Activated CD4-positive, alpha-beta T cell treated with anti-CD3 and anti-CD28 coated beads for 1 hour (primary cell): ENCODE measurements at places on chromosomes 12 and 14.
A peak's percentile ranks its signal among the peaks of the same experiment; 100 is the strongest.

- no peak for DNase-seq
Observed at GRCh38 chr14:68318828-68319227, 474.0 kb downstream of the ZFP36L1 start.

DNA sequence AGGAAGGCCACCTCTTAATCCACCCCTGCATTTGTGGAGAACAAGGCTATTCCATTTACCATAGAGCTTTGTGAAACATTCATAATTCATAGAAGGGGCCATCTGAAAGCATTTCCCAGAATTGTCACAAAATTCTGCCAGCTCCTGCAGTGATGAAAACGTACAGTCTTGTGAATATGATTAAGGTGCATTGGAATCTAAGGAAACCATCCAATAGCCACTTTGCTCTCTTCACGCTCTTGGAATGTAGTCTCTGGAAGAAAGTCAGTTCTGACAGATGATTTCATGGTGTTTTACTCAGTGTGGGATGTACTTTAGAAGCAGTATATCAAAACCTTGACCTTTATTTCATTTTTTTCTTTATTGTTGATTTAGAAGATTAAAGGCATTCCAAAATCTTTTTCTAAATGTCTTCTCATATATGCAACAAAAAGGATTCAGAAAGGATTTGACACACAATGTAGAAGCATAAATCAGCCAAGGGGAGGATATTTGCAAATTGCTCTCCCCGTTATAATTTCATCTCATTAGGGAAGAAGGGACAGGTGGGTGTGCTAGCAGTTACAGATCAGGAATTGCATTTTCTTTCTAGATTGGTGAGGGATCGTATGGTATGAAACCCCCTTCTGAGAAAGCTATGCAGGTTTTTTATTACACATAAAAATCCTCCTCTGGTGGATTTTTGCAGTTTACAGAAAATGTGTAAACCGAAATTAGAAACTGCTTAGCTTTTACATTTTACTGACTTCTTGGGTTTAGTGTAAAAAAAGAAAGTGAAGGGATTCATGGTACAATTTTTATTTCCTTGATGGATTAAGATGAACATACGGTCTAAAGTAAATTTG lies 390.2 kb downstream of the LRIG3 start:
- DNase-seq: no peak

- no peak for DNase-seq
Observed at GRCh38 chr14:73269729-73270531, 32.6 kb downstream of the PAPLN start.

DNA sequence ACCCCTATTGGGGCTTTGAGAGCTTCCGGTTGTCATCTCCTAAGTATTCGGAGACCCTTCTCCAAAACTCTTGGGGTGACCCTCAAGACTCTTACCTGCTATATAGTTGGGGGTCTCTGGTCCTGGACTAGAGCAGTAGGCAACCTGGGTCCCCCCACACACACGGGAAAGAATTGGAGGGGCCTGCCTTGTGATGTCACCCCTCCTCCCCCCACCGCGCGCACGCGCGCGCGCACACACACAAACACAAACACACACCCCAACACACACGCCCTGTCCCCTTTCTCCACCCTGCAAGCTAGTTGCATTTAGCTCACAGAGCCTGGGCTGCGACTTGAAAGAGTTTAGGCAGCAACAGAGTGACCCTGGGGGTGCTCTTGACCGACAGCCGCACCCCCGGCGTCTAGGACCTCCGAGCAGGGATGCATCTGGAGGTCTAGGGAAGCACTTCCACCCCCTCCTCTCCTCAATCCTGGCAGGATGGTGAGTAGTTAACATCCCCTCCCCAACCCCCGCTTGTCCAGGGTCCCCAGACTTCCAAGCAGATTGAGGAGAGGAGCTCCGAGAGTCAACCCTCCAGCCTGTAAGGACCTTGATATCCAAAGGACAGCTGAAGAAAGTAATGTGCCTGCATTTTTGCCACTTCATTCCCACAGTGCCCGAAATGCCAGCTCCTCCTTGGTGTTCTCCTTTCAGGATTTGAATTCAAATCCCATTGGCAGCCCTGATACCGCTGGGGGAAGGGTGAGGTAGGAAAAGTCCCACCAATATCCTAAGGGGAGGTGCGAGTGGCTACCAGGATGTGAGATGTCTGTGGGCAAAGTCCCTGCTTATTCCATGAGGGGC lies 1.4 kb upstream of the DNAJC14 start:
- DNase-seq: peak; percentile 38

- no peak for DNase-seq
Observed at GRCh38 chr12:100717733-100718067, 76.9 kb upstream of the ANO4 start.

DNA sequence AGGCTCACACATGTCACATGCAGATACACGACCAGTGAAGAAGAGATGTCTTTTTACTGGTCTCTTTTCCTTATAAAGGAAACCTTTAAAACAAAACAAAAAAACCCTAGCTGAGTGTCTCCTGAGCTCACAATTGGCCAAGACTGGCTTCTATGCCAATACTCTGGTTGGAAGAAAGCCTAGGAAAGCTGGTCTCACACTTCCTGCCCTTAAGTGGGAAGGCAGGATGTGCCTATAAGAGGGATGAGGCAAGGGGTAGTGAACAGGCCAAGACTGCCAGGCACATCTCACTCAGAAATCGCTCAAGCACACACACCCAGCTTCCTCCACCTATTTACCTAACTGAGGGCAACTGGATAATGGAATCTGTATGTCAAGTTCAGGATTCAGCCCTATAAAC lies 50.0 kb downstream of the SOCS2 start:
- DNase-seq: no peak

GRCh38 chr12:18224745-18225144 lies 36.6 kb upstream of the PIK3C2G start:
- no peak for DNase-seq

DNA sequence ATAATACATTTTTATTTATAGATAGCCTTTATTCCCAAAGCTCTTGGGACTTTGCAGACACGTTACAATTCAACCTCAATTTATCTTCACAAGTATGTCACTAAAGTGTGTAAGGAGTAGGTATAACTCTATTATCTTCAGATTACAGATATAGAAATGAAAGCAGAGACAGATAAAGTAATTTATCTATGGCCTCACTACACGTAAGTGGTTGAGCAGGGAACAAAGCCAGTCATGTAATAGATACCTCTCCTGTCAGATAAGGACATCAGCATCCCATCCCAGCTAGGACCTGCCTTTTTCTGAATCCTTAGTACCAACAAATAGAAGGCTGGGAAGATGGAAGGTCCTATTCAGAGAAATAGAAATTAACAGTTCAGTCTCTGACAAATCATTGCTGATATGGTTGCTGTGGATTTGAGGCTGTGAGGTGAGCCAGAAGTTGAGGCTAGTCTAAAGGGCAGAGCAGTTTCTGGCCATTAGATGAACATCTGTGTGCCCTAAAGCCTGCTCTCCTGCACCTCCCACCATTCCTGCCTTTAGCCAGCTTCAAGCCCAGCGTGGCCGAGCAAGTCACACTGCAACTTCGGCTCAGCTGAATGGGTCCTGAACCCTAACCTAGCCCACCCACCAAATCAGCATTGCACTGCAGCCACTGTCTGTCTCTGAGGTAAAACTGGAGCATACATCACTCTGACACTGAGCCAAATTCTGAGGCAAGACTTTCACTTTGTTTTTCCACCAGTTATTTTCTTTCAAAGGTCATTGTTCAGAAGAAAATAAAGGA lies 71.1 kb upstream of the PLEKHA5 start:
- DNase-seq: no peak

DNA sequence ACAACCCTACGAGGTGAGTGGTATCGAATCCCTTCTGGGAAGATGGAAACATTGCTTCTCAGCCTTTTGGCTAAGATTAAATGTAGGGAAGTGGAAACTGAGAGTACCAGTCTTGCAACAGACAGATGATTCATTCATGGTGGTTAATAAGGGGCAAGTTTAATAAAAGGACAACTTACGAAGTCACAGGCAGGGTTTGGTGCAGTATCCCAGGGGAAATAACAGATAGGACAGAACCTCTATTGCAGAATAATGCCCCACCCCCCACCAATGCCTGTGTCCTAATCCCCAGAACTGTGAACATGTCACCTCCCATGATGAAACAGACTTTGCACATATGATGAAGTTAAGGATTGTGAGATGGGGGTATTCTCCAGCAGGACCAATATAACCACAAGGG lies 212.5 kb downstream of the TBX5 start:
- DNase-seq: no peak

- no peak for DNase-seq
Observed at GRCh38 chr12:46874642-46875041, 48.8 kb upstream of the SLC38A4 start.

- DNase-seq: no peak
Observed at GRCh38 chr12:114682785-114683708, 928 bp downstream of the TBX3 start.

- DNase-seq: no peak
Observed at GRCh38 chr12:109753959-109754358, 40.3 kb downstream of the FAM222A start.

GRCh38 chr14:77601846-77602619 lies 14.4 kb downstream of the SPTLC2 start:
- no peak for DNase-seq

DNA sequence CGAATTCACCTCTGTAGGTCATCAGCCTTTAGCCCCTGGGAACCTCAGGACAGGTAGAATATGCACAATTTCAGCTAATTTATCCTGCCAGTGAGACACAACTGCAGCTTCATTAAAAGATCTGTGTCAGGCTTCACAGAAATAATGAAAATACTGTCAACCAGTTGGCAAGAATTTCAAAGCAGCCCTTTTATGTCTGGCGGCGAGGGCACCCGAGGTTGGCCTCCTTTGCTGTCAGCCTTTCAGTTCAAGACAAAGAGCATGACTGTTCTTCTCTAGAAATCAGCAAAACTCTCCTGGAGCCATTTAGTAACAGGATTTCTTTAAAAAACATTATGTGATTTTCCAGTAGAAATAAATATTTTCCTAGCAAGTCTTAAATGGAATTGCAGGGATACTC lies 75.9 kb downstream of the BBS10 start:
- DNase-seq: no peak

DNA sequence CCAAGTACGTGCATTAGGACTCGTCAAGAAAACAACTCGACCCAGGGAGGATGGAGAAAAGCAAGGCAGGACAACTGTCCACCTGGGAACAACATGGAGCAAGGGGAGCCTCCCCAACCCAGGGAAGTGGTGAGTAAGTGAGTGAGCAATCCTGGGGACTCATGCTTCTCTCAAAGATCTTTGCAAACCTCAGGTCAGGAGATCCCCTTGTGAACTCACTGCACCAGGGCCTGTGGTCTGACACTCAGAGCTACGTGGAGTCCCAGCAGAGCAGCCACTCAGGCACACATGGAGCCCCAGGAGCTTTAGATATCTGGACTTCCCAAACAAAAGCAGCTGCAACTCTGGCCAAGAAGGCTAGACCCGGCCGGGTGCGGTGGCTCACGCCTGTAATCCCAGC lies 12.2 kb upstream of the OR5AU1 start:
- DNase-seq: no peak

- DNase-seq: no peak
Observed at GRCh38 chr14:75989134-75989533, 3.6 kb downstream of the IFT43 start.

GRCh38 chr14:87321548-87321947 lies 671.4 kb downstream of the GALC start:
- DNase-seq: no peak

- no peak for DNase-seq
Observed at GRCh38 chr14:62003701-62004100, 241.5 kb downstream of the SNAPC1 start.

- no peak for DNase-seq
Observed at GRCh38 chr14:101243587-101244338, 317.5 kb upstream of the DIO3 start.

DNA sequence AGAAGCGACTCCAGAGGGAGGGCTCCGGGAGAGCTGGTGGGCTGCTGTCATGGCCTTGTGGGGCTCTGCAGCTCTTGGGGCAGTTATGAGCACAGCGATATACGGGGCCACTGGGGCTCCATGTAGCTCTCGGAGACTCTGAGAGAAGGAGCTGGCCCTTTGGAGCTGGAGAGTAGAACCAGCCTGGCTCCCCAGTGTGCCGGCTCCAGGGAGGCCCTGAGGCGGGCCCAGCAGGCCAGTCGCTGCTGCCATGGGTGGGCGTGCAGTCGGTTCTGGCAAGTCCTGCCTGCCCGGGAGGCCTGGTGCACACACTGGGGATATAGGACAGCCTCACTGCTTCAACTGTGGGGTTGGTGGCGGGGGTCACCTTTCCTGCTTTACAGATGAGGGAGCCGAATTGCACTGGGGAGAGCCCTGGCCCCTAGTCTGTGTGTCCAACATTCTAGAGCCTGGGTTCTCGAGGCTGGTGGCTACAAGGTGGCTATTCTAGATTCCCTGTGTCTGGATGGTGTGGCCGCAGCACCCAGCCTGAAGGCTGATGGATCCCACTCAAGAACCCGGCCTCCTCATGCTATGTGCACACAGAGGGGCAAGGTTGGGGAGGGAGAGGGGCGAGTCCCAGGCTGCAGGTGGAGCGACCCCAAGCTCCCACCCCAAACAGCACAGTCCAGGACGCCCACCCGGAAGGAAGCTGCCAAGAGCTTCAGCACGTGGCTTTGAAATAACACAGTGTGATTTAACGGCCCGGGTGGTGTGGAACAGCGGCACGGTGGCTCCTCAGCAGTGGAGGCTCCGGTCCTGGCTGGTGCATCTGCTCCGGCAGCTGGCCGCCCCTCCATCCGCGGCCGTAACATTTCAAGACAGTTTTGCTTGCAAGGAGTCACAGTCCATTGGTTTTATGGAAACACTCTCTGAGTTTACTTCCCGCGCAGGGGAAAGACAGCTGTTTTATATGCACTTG lies 188.3 kb upstream of the C14orf180 start:
- no peak for DNase-seq

GRCh38 chr14:56324856-56325699 lies 206.9 kb downstream of the PELI2 start:
- DNase-seq: no peak

DNA sequence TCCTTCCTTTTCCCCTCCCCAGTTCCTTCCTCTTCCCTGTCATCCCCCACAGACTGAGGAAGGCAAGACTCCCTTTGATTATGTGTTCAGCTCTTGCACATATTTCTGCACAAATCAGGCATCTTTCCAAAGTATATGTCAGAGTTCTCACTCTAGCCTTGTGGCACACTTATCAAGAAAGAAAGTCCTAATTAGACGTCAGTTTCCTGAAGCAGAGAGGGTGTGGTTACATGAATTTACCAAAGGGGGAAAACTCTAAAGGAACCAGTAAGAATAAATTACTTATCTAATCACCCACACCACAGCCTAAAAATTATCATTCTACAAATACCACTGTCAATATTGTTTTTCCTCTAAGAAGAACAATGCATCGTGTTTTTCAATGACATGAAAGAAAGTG lies 120.7 kb upstream of the GRIP1 start:
- DNase-seq: no peak

DNA sequence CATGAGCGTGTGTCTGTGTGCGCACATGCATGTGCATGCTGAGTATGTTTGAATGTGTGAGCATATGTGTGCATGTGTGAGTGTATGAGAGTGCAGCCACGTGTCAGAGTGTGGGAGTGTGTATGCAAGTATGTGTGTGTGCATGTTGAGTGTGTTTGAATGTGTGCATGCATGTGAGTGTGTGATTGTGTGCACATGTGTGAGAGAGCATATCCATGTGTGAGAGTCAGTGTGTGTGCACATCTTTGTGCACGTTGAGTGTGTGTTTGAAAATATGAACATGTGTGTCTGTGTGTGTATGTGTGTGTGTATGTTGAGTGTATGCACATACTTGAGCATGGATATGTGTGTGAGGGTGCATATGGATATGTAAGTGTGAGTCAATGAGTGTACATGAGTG lies 730.8 kb downstream of the VRK1 start:
- DNase-seq: no peak
